NCI-H1417 (cell line): ENCODE measurements at places on chromosomes 1 and 21.

DNA sequence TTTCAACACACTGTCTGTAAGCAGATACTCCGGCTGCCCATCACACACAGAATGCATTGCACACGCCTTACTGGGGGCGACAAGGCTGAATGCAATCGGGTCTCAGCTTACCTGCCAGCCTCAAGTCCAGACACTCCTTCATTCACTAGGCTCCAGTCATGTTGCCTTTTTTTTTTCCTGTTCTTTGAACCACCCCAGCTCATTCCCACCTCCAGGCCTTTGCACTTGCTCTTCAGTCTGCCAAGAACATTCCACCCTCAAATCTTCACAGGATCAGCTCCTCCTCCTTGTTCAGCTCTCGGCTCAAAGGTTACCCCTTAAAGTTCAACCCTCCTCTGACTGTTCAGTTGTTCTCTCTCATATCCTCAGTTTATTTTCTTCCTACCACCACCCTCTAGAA, 181.9 kb upstream of the ESRRG start:
- no peak for DNase-seq

GRCh38 chr21:36511484-36512220, 31.7 kb upstream of the CLDN14 start:
- no peak for DNase-seq

- no peak for DNase-seq
Observed at GRCh38 chr1:156821801-156822200, 5.2 kb upstream of the SH2D2A start.

DNA sequence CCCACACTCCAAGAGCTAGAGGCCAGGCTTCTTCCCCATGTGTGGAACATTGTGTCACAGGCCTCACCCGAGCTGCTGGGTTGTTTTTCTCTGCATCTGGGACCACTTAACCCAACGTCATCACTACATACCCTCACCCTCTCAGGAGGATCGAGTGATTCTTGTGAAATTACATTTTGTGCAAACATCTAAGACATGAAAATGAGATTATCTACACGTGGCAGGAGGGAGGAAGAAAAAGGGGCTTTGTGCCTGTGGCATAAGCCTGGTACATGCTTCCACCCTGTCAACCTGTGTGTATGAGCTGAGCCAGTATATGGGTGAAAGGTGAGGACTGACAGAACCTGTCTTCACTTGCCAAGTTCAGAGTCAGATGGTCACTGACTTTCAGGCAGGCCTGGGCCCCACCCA, 1.6 kb downstream of the CPT2 start:
- no peak for DNase-seq

- peak; percentile 53 for DNase-seq
Observed at GRCh38 chr1:39653546-39654031, 14.1 kb upstream of the HEYL start.

GRCh38 chr1:215114154-215114933, 31.8 kb downstream of the KCNK2 start:
- DNase-seq = peak; percentile 73

DNA sequence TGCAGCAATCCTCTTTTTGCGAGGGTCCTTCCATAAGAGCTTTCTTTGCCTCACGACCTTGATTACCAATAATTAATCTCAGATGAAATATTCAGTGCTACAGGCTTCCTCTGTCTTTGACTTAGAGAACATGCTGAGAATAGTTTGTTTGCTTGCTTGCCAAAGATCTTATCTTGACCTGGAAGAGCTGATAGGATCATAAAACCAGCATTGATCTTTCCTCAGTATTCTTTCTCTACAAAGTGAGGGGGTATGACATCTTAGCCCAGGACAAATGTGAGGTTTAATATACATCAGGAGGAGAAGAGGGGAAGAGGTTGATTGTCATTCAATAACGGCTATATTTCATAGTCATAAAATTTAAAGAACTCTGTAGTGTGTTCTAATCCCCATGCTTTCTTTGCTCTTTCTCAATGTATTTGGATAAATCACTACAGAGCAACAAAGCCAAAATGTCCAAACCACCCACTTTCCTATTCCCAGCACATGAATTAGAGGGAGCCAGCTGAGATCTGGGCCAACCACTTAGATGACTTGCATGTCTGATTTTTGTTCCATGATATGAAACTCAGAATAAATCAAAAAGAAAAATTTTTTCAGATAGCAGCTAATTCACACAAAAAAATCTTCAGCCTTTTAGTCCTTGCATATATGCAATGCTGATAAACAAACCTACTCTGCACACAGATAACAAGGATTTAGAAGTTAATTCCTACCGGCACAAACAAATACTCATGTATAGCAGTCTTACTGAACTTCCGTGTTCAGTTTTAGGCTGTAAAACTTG, 50.5 kb upstream of the IPO9 start:
- DNase-seq = no peak
